ENCODE measurements at places on chromosomes 16 and 17. TPM values are rescaled to one million over a fixed set of nuclear protein-coding genes. Genes with fewer than 3 reads are reported as not detected.

GRCh38 chr16:74760007-74760767, 14.4 kb downstream of the FA2H start:
- no peaks in the 10 kb centered on the region for H3K4me1 ChIP-seq
- no peak overlapping the region for H3K4me3 ChIP-seq
- H3K36me3 ChIP-seq, result no peaks in the 10 kb centered on the region
- no peaks in the 10 kb centered on the region for H3K27me3 ChIP-seq

- no peak overlapping the region for H3K4me3 ChIP-seq
- H3K27ac ChIP-seq, result no peak overlapping the region
- DNase-seq, result no peak
- H3K27me3 ChIP-seq, result no peaks in the 10 kb centered on the region
- no peaks in the 10 kb centered on the region for H3K36me3 ChIP-seq
- peaks cover 6% of the 10 kb centered on the region for H3K4me1 ChIP-seq
These were observed 29.7 kb downstream of the ZFPM1 start for GRCh38 chr16:88482630-88483391.

GRCh38 chr17:83155128-83156121, 76.0 kb downstream of the METRNL start:
- no peak for DNase-seq
- H3K4me1 ChIP-seq, result peaks cover 12% of the 10 kb centered on the region
- H3K27me3 ChIP-seq, result no peaks in the 10 kb centered on the region
- H3K36me3 ChIP-seq, result no peaks in the 10 kb centered on the region

Gene CTF1
- 2.9 TPM for total RNA-seq

Gene GLIS2
- 87.3 TPM for total RNA-seq

DNA sequence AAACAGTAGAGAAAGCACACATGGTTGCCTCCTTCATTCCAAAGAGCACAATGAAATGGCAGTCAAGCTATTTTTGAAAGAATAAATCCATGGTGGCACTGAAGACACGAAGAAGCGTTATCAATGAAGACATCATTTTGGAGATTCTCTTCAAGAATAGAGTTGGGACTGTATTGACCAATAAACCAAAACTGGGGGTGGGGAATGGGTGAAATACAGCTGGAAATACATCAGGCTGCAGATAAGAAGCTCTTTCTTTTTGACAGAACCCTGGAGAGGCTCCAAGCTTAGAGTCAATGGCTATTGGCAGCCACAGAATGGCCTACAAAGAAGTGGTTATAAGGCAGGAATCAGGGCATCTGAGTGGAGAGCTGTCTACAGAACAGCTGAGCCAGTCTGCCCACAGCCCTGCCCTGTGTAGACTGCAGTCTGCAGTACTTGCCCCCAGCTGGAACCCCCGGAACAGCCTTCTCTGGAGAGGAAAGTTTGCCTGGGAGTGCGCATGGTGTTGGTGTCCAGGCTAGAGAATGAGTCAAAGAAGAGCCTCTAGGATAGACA, 100.4 kb downstream of the STX8 start:
- H3K36me3 ChIP-seq, result no peaks in the 10 kb centered on the region
- no peaks in the 10 kb centered on the region for H3K27me3 ChIP-seq
- no peaks in the 10 kb centered on the region for H3K4me1 ChIP-seq
- no peak overlapping the region for H3K27ac ChIP-seq
- no peak overlapping the region for H3K4me3 ChIP-seq

- H3K4me1 ChIP-seq, result peaks cover 6% of the 10 kb centered on the region
- H3K4me3 ChIP-seq, result peak overlapping the region; percentile 73
- H3K27me3 ChIP-seq, result no peaks in the 10 kb centered on the region
- H3K36me3 ChIP-seq, result peaks cover 6% of the 10 kb centered on the region
These were observed 1.4 kb downstream of the CENPV start for GRCh38 chr17:16351831-16352230.

DNA sequence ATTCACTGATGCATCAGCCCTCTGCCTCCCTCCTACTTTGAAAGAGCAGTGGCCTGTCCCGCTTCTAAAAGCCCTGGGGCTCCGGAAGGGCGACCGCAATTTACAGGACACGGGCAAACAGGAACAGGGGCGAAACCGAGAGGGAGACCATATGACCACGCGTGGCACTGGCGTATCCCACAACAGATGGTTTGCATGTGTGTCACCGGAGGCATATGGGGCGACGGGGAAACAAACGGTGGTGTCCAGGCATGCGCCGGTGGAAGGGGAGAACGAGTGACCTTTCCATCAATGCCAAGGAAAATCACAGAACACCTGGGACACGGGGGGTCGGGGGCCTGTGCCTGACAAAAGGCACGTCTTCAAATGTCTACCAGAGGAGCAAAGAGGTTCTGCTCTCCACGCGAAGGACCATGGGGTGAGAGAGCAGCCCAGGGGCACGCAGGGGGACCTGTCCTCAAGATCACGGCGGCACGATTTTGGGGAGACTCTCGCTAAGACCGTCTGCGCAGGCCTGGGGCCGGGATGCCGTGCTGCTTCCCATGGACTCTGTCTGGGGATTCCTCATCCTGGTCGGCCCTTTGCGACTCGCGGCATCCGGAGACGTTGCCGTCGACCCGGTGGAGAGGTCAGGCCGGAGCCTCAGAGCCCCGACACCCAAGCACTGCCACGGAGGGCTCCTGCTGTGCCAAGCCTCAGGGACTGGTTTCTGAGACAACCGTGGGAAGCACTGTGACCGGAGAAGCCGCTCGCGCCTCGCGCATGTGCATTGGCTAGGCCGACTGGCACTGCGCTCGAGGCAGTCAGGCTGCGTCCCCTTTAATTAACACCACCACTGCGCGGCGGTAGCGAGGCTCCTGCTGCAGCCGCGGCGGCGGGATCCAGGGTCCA, 12.8 kb upstream of the KCNJ18 start:
- no peak for DNase-seq
- no peaks in the 10 kb centered on the region for H3K27me3 ChIP-seq
- H3K4me3 ChIP-seq, result no peak overlapping the region
- no peaks in the 10 kb centered on the region for H3K36me3 ChIP-seq

- no peak overlapping the region for H3K4me3 ChIP-seq
- H3K36me3 ChIP-seq, result no peaks in the 10 kb centered on the region
- no peak overlapping the region for H3K27ac ChIP-seq
- no peaks in the 10 kb centered on the region for H3K27me3 ChIP-seq
- DNase-seq, result no peak
- H3K4me1 ChIP-seq, result no peaks in the 10 kb centered on the region
These were observed 108.0 kb downstream of the VPS53 start for GRCh38 chr17:606508-607250.

Gene EVI2A
- total RNA-seq, result not detected

- H3K27me3 ChIP-seq, result no peaks in the 10 kb centered on the region
- H3K27ac ChIP-seq, result no peak overlapping the region
- H3K36me3 ChIP-seq, result no peaks in the 10 kb centered on the region
- H3K4me3 ChIP-seq, result no peak overlapping the region
These were observed 12.6 kb upstream of the ALOX12B start for GRCh38 chr17:8100111-8100510.

GRCh38 chr16:2902337-2903130, 9.2 kb upstream of the FLYWCH1 start:
- no peaks in the 10 kb centered on the region for H3K36me3 ChIP-seq
- H3K4me3 ChIP-seq, result no peak overlapping the region
- no peaks in the 10 kb centered on the region for H3K27me3 ChIP-seq
- H3K4me1 ChIP-seq, result peaks cover 6% of the 10 kb centered on the region
- no peak for DNase-seq

Gene PIMREG
- 41.2 TPM for total RNA-seq

DNA sequence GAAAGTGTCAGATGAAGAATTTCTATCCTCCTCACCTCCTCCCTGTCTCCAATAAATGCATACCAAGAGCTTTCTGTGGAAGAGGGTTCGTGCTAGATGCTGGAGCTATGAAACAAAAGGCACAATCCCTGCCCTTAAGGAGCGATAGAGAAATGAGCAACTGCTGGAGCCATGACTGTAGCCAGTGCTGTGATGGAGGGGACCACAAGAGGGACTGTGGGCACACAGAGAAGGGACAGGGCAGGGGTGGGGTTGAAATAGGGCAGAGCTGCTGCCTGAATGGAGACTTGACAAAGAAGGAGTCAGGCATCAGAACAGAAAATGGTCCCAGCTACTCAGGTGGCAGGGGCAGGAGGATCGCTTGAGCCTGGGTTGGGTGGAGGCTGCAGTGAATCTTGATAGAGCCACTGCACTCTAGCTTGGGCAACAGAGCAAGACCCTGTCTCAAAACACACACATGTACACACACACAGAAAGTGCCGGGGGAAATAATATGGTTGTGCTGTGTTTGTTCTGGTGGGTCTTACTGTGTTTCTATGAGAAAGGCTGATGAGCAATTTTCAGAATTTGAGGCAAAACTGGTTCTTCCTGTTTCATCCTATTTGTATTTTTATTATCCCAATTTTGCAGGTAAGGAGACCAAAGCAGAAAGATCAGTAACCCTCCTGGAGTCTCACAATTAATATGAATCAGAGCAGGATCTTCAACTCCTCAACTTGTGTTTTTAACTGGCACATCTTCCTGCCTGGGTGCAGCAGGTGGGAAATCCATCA, 16.5 kb downstream of the TMEM98 start:
- no peak for DNase-seq
- H3K36me3 ChIP-seq, result no peaks in the 10 kb centered on the region
- no peaks in the 10 kb centered on the region for H3K4me1 ChIP-seq
- no peak overlapping the region for H3K27ac ChIP-seq
- no peak overlapping the region for H3K4me3 ChIP-seq

GRCh38 chr17:74821655-74822334, 37.9 kb downstream of the GRIN2C start:
- no peak for DNase-seq
- no peaks in the 10 kb centered on the region for H3K4me1 ChIP-seq
- no peaks in the 10 kb centered on the region for H3K36me3 ChIP-seq
- no peaks in the 10 kb centered on the region for H3K27me3 ChIP-seq

GRCh38 chr17:4518901-4519300, 20.2 kb downstream of the SPNS2 start:
- H3K4me1 ChIP-seq, result no peaks in the 10 kb centered on the region
- H3K36me3 ChIP-seq, result no peaks in the 10 kb centered on the region
- no peak overlapping the region for H3K27ac ChIP-seq
- DNase-seq, result no peak

DNA sequence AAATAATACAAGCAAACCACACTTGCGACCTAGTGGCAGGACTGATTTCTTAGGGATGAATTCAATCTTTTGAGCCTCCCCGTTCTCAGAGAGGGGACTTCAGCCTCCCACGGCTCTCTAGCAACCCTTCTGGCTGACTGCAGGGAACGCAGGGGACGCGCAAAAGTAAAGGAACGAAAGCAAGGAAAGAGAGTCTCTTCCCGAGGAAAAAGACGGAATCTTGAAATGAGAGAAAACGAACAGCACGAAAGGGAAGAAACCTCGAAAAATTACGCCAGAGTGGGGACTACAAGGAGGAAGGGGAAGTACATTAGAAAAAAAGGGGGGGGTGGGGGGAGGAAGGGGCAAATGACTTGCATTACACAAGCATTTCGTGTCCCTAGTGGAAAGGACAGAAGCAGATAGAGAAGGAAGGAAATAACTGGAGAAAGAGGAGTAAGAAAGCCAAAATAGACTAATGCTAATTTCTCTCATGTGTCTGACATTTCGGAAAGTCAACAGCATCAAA, 1.2 kb downstream of the GRB2 start:
- peak overlapping the region; percentile 78 for H3K27ac ChIP-seq
- no peaks in the 10 kb centered on the region for H3K36me3 ChIP-seq
- peaks cover 10% of the 10 kb centered on the region for H3K4me1 ChIP-seq
- no peaks in the 10 kb centered on the region for H3K27me3 ChIP-seq
- DNase-seq, result peak; percentile 62

DNA sequence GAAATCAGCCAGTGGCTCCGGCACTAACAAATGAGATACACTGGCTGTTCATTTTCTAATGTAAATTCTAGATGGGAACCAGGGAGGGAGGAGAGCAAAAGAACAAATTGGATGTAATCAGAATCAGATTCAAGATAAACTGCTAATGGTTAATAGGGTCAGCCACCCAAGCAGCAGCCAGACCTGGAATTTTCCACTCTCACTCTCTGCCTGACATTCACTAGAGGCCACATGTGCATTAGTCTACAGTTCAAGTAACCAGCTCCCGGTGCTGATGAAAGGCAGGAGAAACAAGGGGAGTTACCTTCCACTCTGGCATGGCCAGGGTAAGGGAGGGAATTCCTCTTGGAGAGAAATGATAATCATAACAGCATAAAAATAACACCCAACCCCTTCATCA, 597.7 kb downstream of the TOX3 start:
- H3K27me3 ChIP-seq, result no peaks in the 10 kb centered on the region
- H3K4me3 ChIP-seq, result no peak overlapping the region
- no peaks in the 10 kb centered on the region for H3K36me3 ChIP-seq
- DNase-seq, result no peak
- no peak overlapping the region for H3K27ac ChIP-seq

DNA sequence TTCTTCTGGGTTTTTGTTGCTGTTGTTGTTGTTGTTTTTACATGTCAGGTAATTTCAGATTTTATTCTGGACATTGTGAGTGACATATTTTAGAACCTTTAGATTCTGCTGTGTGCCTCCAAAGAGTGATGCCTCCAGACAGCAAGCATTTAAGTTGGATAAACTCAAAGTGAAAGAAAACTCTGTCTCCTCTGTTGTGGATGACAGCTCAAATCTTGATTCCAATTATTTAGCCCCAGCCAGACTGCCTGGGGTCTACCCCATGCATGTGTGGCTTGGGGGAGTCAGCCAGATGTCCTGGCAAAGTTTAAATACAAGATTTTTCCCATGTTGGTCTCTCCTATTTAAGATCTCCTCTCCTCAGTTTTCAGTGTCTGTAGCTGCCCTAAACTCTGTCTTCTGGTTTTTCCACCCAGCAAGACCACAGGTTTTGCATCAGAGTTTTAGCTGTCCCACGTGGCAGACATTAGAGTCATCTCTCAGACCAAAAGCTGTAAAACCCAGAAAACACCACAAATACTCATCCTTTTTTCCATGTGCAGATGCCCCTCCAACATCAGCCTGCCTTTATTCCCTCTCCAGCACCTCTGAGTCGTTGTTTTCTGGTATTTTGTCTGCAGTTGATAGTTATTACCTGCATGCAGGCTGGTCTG, 19.4 kb upstream of the ZNF469 start:
- H3K36me3 ChIP-seq, result no peaks in the 10 kb centered on the region
- no peaks in the 10 kb centered on the region for H3K27me3 ChIP-seq
- H3K4me1 ChIP-seq, result no peaks in the 10 kb centered on the region
- DNase-seq, result no peak
- no peak overlapping the region for H3K4me3 ChIP-seq

DNA sequence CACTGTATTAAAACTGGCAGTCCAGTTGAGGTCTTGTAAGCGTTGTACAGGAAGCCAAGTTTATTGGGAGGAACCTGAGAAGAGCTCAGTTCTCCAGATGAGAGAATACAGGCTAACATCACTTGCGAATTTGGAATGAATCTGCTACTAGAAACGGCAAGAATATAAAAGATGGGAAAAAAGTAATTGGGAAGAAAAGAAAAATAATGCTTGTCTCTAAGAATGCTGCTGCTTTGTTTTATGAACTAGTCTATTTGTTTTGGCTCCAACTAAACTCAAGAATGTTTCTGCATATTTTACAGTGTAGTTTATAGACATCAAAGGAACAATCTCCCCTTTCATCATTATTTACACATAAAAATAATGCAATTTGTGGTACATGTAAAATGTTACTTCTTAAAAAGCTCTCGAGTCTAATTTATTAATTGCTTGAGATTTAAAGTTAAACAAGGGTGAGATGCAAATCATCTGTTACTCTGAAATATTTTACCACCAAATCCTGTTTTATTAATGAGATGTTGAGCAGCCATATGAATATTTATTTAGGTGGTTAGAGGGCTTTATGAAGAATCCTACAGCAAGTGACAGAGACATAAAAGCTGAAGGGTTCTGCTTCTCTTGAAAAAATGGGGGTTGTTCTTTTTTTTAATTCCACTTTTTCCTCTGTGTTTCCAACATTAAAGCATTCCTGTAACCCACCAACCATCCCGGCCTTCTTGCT, 162.1 kb upstream of the AXIN2 start:
- H3K36me3 ChIP-seq, result no peaks in the 10 kb centered on the region
- no peaks in the 10 kb centered on the region for H3K27me3 ChIP-seq
- H3K4me1 ChIP-seq, result peaks cover 5% of the 10 kb centered on the region
- no peak for DNase-seq
